Dorsolateral prefrontal cortex (tissue), 122 donors: ENCODE measurements at places on chromosomes 7 and 10.

GRCh38 chr10:122255509-122256301, 15.4 kb upstream of the BTBD16 start:
- DNase-seq, result no peak

DNA sequence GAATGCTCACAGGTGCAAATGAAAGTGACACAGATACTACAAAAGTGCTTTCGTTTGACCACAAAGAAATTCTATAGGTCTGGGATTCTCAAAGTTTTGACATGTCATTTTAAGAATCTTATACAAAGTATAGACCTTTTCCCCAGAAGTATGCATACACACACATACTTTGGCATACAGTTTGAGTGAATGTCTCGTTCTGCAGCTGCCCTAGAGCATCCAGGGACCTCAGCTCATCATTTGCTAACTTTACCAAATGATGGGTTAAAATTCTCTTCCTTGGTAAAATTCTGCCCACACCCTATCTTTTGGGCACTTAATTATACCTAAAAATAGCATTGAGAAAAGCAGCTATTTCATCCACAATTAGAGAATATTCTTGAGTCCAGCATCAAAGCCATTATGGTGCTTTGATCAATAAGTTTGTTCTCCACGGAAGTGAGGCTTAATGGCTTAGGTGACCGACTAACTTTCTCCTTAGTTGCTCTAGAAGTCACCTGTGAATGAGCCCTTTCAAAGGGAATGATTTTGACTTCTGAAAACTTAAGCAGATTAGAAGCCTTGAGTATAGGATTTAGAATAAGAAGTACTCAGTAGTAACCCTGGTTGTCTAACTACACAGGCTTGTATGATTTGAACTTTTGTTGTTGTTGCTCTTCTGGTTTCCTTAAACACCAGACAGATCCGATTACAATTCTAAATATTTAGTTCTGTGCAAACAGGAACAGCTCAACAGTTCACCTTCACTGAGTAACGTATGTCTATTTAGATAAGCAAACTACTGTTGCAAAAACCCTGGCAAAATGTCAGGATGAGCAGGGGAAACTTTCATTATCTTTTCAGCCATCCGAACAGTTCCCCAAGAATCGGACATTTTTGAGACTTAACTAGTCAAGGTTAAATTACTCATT, 70.6 kb downstream of the CNNM2 start:
- DNase-seq, result no peak

GRCh38 chr10:29970576-29970975, 88.8 kb downstream of the JCAD start:
- no peak for DNase-seq

DNA sequence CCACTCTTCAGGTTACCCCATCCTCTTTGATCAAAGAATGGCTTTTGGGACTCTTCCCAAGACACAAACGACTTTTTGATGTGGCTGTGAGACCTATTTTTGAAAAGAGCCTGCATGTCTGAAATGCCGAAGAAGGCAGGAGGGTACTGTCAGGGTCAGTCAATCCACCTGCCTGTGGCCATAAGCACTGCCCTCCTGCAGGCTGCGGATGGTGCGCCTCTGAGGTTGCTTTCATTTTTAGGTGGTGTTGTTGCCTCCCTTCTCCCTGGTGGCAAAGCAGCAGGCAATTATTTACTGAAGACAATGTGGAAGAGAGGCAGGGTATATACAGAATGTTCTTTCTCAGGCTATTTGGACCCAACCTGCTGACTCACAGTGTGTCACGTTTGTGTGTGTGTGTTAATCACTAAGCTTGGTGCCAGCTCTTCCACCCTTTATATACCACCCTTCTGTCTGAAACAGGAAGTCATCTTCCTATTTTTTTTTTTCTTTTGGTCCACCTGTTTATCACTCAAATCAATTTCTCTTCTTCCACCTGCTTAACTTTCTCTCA, 1421.2 kb upstream of the CELF2 start:
- peak; percentile 4 for DNase-seq

DNA sequence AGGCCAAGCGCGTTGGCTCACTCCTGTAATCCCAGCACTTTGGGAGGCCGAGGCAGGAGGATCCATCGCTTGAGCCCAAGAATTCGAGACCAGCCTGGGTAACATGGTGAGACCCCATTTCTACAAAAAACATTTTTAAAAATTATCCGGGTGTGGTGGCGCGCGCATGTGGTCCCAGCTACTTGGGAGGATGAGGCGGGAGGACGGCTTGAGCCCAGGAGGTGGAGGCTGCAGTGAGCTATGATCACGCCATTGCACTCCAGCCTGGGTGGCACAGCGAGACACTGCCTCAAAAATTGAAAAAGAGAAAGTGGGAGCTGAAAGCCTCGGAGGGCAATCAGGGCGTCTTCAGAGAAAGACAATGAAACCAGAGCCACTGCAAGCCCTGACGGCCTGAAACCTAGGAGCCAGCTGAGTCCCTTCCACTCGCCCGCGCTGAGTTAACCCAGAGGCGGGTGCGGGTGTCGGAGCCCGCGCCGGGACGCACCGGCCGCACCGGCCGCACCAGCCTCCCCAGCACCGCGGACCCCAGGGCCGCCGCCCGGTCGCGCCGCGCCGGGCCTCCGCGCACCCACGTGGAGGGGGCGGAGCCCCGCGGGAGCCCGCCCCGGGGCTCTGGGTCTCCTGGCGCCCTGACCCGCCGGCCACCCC, 22.4 kb downstream of the ZFAND2A start:
- DNase-seq, result no peak

DNA sequence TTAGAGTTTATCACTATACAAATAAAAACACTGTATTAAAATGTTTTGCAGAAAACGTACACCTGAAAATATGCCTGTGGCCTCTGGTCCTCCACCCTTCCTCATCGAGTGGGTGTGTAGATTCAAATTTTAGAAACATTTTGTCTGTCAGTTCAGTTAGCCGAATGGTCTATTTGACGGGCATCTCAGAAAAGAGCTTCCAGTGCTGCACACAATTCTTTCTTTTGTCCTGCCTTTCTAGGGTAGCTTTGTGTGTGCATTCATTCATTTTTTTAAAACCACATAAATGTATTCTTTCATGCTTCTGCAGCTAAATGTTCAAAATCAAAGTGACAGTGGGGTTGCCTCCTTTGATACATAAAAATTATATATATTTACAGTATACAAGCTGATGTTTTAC, 46.8 kb downstream of the GNAI1 start:
- DNase-seq, result no peak

GRCh38 chr7:30459591-30460245, 18.9 kb downstream of the NOD1 start:
- DNase-seq, result no peak

DNA sequence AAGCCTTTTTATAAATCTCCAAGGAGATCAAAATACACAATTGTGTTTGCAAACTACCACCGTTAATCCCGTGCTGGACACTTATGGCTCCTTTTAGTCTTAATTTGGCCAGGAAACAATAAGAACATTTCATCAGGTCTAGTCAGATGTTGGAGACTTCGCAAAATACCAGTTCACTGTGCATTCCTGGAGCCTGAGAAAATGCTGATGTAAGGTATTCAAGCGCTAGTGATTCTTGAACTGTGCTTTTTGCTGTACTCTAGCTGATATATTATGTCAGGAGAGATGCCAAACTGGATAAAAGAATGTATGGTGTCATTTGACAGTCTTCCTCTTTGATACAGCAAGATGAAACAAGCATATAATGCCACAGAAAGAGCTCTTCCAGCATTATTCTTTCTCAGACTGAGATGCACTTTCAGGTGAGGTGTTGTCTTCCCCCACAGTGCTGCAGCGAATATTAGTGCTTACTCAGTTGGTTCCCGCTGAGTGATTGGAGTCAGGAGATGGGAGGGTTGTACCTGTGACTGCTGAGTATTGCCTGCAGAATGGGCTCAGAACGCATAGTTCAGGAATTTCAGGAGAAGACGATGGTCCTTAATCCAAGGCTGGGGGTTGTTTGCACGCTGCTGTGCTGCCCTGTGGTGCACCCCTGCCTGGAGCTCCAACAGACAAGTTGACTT, 59.2 kb downstream of the OGDH start:
- no peak for DNase-seq

- DNase-seq, result no peak
Measured at GRCh38 chr7:83546586-83546985, 102.4 kb downstream of the SEMA3E start.

GRCh38 chr7:2523461-2523936, 3.9 kb downstream of the LFNG start:
- no peak for DNase-seq

GRCh38 chr10:80405626-80406025, 2.7 kb upstream of the PRXL2A start:
- DNase-seq, result no peak

DNA sequence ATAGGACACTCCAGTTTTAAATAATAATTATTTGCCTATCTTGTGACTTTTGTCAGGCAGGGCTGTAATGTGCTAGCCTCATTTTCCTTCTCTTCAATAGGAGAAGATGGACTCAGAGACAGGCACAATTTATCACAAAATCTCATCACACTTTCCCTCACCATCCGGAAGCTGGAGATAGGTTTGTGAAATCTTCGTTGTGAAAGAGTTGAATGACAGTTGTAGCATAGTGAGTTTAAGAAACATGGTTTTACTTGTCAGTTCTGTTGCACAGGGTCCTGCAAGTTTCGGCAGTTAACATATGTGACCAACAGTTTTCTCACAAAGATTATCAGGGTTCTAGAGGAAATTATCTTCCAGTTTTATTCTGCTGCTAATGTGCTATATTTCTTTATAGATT, 37.7 kb upstream of the MAP3K8 start:
- no peak for DNase-seq

DNA sequence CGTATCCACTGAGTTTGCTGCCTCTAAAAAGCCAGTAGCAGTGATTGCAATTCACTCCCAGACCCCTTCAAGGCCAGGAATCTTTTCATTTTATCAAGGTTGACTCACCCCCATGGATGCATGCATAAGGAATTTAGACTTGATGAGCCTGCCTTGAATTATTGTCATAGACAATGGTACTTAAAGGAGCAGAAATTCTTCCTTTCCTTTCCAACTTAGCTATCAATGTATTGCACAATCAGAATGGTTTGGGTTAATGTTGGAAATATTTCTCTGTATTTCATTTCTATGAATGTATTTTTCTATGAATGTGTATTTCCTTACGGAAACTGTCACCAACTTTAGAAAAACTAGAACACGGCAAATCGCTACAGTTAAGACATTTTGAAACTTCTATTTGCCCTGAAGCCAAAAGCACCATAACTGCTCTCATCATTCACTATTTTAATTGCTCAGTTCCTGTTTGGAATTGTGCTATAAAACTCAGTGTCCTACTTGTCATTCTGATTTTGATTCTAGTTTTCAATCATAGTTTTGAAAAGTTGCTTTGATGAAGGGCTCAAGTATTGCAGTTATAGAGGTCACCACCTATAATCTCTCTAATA, 355.7 kb upstream of the AKR1E2 start:
- no peak for DNase-seq

DNA sequence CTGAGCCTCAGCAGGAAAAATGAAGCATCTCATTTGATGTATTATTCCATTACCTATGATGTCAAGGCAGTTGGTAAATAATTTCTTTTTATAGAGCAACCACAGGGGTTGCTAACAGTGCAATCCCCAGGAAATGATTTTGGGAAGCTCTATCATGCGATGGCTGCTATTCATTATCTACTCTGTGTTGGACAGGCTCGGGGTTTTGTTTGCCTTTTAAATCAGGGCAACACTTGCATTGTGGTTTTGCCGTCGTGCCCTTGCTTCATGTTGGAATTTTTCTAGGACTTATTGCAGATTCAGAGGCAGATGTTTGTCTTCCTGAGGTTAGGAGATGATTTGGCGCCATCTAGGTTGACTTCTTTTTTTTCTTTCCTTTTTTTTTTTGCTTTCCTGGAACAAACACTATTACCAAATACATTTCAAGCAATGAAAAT, 128.4 kb downstream of the BICC1 start:
- DNase-seq, result no peak

GRCh38 chr10:11242443-11243387, 225.0 kb downstream of the CELF2 start:
- DNase-seq, result no peak

DNA sequence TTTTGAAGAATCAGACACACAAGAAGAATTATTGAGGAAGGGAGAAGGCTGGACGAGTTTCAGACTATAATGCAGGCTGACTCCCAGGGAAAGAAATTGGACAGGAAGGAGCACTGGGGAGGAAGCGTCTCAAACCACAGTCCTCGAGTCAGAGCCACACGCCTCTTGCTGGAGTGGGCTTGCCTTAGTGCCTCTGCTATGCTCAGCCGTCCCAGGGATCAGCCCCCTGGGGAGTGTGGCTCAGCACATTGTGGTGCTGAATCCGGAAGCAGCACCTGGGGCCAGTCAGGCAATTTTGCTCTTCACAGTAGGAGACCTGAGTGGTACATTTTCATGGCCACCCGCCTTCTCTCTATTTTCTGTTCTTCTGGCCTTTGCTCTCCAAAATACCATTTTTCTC, 67.4 kb upstream of the SLC35G1 start:
- DNase-seq, result no peak

DNA sequence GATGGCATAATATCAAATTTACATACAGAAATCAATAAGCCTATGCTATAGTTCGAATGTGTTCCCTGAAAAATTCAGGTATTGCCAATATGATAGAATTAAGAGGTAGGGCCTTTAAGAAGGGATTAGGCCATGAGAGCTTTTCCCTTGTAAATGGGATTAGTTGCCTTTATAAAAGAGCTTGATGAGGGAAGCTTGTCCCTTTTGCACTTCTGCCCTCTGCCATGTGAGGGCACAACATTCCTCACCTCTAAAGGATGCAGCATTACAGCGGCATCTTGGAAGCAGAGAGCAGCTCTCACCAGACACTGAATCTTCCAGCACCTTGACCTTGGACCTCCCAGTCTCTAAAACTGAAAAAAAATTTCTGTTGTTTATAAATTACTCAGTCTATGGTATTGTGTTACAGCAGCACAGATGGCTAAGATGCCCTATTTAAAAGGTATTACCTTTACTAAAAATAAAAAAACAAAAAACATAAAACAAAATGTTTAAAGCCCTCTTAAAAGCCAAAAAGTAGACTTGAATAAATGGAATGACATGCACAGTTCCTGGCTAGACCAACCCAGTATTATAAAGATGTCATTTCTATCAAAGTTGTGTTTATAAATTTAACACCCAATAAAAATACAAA, 909.6 kb downstream of the REEP3 start:
- peak; percentile 20 for DNase-seq

DNA sequence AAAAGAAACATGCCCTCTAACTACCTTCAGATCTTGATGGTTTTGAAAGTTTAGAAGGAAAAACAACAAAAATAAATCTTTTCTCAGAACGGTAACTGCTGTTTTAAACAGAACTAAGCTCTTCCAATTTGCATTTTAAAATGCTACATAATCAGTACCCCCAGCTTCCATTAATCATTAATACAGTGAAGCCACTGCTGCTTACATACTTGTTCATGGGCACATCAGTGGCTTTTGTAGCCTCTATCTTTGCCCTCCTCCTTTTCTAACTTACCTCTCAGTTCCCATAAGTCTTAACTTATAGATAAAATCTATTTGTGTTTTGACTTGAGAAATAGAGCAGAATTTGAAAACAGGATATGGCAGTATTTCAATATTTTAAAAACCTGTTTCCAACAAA, 109.1 kb downstream of the POLL start:
- DNase-seq, result no peak

DNA sequence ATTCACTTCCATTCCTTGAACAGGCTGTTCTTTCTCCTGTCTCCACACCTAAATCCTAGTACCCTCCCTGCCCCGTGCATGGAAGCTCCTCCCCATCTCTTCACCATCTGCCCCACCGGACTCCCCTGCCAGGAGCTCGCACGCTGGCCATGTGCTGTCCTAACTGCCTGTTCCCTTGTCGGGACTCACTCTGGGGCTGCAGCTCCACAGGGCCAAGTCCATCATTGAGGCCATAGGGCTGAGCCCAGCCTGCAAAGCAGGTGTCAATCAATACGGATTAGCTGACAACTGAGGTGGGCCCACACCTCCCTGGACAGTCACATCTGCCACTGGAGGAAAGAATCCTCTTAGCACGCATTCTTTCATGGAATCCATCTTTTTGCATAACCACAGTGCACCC, 41.4 kb upstream of the DMBT1 start:
- no peak for DNase-seq
